ENCODE measurements at places on chromosomes 1 and 21.

- peak; percentile 24 for DNase-seq
These were observed 94.3 kb downstream of the PSMG1 start for GRCh38 chr21:39088831-39089380.

- no peak for DNase-seq
These were observed 38.6 kb upstream of the SLC35F3 start for GRCh38 chr1:233865902-233866301.

DNA sequence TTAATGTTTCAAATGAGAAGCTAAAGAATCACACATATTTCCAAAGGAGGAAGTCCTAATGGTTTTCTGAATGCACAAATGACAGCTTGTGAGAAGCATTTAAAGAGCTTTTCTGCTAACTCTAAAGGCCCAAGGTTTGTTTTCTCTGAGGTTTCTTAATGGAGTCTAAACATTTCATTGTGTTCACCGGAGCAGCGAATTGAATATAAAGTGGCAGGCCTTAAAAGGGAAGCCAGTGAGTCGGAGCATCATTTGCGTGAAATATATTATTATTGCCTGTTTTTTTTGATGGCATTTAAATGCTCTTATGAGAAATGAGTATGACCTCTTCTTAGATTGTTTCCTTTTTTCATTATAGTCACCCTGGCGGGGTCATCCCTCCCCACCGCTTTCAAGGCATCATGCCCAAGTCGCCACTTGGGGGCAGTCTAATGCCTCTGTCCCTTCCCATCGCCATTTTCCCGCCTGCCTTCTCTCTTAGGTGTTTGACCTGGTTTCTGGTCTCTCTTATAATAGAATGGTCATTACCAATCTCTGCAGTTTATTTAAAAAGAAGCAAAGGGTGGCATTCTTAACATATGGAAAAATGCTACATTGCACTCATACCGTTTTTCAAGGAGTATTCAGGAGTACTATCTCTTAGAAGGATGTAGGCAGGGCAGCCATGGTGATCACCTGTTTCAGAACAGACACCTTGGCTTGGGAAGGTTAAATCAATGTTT lies 25.3 kb upstream of the OVAAL start:
- peak; percentile 69 for DNase-seq

- DNase-seq = no peak
These were observed 207.6 kb upstream of the HMCN1 start for GRCh38 chr1:185526344-185527307.

DNA sequence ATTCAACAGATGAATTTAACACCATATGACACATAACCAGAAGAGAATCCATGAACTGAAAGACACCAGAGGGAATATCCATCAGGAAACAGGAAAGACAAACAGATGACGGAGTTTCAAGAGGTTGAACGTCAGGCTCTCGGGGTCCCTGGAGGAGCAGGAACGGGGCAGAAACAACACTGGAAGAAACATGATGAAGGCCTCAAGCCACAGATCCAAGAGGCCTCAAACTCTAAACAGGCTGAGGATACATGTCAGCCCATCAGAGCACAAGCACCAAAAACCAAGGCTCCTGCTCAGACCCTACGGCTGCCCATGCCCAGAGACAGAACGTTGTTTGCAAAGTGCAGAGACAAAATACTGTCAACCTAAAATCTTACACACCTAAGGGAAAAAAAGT lies 7.0 kb downstream of the INTS11 start:
- no peak for DNase-seq

- DNase-seq = no peak
These were observed 10.6 kb upstream of the OR2T33 start for GRCh38 chr1:248288391-248288790.

DNA sequence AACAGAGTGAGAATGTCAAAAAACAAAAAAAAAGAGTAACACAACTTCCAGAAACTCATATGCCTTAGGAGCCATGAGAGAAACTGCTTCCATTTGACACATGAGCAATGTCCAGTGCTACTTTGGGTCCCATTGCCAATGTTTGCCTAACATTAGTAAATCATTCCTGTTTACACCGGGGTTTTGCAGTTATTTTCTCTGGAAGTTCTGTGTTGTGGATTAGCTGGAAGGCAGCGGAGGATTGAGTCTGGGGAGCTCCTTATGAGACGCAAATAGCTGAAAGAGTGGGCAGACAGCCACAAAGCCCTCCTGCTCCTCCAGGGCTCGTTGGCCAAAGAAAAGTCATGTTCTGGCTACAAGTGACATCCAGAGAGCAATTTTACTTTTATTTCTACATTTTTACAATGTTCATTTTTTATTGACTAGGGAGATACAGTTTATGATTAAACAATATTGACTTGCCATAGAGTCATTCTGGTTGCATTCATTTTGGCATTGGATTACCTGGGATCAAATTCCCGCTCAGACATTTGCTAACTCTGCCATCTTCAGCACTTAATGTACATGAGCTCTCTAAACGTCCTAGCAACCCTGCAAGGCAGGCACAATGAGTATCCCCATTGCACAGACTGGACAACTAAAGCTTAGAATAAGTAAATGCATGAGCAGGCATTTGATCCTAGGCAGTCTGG lies 66.4 kb upstream of the GALNT2 start:
- no peak for DNase-seq

GRCh38 chr1:25447547-25447946 lies 16.9 kb downstream of the MACO1 start:
- no peak for DNase-seq

DNA sequence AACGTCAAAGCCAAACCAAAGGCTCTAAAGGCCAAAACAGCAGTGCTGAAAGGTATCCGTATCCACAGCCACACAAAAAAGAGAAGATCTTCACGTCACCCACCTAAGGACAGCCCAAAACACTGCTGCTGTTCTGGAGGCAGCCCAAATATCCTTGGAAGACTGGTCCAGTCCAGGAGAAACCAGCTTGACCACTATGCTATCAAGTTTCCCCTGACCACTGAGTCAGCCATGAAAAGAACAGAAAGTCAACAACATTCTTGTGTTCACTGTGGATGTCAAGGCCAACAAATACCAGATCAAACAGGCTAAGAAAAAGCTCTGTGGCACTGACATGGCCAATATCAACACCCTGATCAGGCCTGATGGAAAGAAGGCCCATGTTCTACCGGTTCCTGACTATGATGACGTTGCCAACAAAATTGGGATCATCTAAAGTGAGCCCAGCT lies 32.1 kb downstream of the ARID4B start:
- DNase-seq = no peak

DNA sequence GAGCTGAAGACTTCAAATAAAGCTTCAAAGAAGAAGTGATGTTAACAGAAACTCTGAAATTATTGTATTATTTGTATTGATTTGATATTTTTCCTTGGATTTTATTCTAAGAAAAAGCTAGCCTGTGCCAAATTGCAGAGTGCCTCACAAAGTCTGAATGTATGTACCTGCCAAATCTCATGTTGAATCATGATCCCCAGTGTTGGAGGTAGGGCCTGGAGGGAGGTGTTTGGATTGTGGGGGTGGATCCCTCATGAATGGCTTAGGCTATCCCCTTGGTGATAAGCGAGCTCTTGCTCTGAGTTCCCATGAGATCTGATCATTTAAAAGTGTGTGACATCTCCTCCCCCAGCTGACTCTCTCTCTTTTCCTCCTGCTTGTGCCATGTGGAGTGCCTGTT lies 43.6 kb downstream of the ACKR1 start:
- DNase-seq = no peak

DNA sequence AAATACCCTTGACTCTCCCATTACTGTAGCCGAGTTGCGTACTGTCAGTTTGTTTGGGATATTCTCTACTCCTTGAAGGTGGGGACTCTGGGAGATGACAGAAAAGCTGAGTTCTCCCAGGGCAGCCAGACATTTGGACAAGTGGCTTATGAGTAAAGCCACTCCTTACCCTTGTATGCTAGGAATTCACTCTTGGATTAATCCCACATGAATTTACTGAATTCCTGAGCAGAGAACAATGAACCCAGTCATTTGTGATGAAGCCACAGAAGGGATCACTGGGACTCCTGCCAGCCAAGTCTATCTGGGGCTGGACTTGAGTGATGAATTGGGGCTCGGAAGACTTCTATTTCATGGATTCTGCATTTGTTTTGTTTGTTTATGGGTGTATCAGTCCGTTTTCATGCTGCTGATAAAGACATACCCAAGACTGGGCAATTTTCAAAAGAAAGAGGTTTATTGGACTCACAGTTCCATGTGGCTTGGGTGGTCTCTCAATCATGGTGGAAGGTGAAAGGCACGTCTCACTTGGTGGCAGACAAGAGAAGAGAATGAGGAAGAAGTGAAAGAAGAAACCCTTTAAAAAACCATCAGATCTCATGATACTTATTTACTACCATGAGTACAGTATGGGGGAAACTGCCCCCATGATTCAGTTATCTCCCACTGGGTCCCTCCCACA lies 25.1 kb downstream of the C1orf116 start:
- DNase-seq = peak; percentile 89

DNA sequence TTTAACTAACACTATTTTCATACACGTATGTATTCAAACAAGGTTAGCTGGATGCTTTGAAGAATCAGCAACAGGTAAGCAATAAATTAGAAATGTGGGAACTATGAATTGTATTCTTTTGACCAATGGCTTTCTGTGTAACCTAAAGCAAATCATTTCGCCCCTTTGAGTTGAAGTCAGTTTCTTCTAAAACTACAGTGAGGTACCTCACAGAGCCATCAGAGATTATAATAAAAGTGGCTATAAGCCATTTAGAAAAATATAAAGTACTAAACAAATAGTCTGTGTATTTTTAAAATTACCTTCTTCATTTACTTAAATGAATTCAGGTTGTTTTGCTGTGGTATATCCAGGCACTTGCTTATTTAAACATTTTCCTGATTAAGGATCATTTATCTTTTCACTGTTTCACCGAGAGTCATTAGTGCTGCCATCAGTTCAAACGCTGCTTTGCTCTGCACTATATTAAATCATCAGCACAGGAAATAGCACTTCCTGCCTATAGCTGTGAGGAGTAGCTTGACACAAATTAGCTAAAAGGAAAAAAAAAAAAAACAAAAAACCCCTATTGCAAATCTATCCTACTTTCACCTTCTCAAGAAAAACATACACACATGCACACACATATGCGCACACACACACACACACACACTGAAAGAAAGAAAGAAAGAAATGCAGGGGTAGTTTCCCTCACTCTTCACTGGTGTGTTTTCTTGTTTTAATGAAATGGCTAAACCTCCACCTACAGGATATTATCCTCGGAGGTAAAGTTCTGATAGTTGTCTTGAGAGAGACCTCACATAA lies 39.8 kb upstream of the C1orf105 start:
- no peak for DNase-seq

- no peak for DNase-seq
These were observed 47.6 kb downstream of the SPSB1 start for GRCh38 chr1:9340172-9340854.

- DNase-seq = no peak
These were observed 10.3 kb upstream of the PHC2 start for GRCh38 chr1:33441088-33441745.

GRCh38 chr1:32872192-32872460 lies 1.4 kb upstream of the FNDC5 start:
- no peak for DNase-seq

- DNase-seq = no peak
These were observed 61.5 kb upstream of the ARHGAP29 start for GRCh38 chr1:94298861-94299260.

- no peak for DNase-seq
These were observed 18.8 kb downstream of the RHBG start for GRCh38 chr1:156387870-156388173.

DNA sequence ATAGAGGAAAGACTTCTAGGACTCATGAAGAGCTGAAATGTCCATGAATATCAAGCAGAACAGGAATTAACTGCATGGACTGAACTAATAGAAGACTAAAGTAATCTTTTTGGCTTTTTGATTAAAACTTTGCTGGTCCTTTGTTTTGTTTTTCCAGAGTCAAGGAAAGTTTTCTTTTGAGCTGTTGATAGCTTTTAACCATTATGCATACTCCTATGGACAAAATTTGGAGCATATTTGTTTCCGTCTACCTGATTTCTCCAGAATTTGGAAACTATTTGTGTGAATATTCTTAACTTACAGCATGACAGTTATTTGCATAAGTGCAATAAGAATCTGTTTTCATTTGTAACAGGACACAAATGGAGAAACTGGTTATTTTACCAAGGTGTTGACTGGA lies 24.5 kb upstream of the CYP4B1 start:
- DNase-seq = no peak

DNA sequence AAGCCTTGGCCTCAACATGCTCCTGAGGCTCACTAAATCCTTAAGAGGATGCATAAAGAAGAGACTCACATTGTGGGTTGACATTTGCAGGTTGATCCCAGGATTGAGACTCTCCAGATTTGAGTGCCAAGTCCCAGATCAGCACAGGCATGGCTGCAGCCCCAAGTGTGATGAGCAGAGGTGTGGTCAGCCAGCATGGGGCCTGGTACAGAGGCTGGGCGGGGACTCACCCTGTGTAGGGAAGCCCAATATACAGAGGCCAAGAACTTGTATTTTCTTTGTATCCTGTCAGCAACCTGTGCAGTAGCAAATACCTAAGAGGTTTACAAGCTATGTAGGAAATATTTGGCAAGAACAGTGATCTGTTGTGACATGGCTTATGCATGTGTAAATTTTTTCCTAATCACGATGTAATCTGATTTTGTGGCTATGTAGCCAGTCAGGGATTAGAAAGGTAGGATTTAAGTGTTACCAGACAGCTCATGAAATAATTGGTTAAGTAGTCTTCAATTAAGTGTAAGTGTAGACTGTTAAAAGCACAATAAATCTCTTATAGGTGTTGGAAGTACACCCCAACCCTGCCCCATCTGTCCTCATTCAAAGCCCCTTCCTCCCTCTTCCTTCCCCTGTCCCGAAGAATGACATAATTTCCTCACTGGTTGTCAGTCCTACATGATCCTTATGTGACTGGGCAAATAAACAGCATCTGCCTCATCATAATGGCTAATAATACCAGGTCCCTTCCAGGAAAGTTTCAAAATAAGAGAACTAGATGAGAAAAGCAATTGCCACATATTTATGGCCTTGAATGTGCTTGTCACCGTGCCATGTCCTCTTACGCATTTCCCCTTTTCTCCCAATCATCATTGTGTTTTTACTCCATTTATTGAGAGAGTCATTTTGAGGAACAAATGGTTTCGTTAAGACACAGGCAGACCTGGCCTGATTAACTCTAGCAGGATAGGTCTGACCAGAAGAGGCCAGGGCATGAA lies 120.9 kb downstream of the HLX start:
- DNase-seq = no peak

DNA sequence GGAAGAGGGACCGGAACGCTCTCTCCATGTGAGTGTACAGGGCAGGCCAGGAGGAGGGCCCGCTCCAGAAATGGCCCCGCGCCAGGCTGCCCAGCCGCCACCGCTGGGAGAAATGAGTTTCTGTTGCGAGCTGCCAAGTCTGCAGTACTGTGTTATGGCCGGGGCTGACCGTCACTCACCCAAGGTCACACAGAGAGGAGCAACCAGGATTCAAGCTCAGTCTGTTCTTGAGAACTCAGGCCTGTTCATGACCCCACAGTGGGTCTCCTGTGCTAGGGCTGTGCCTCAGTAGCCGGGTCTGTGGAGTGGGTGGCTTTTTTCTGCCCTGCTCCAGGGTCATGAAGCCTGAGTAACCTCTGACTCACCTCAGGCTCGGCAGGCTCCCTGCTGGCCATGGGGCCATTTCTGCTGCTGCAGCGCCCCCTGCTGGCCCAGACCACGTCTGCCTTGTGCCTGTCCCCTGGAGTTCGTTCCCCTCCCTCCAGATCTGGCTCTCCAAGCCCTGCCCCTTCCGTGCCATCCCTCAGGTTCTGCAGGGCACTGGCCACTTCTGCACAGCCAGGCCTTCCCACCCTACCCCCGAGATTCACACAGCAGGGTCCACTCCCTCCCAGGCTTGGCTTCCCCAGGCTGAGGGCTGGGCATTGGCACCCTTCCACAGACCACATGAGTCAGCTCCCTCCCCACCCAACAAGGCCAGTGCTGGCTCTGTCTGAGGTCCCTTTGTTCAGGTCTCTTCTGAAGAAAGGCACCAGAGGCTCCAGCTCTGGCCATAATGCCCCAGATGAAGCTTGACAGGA lies 51.8 kb downstream of the EDN2 start:
- peak; percentile 87 for DNase-seq
